ENCODE measurements at places on chromosomes 13 and 19. TPM values are rescaled to one million over a fixed set of nuclear protein-coding genes. Genes with fewer than 3 reads are reported as not detected.

The PTGIR gene
- total RNA-seq: 8.6 TPM

GRCh38 chr19:36528921-36529518 lies 949 bp upstream of the ZNF260 start:
- no peak for DNase-seq

The CADM4 gene
- total RNA-seq: 5.7 TPM

- no peak for DNase-seq
These were observed 25.9 kb upstream of the F2RL3 start for GRCh38 chr19:16862826-16863415.

DNA sequence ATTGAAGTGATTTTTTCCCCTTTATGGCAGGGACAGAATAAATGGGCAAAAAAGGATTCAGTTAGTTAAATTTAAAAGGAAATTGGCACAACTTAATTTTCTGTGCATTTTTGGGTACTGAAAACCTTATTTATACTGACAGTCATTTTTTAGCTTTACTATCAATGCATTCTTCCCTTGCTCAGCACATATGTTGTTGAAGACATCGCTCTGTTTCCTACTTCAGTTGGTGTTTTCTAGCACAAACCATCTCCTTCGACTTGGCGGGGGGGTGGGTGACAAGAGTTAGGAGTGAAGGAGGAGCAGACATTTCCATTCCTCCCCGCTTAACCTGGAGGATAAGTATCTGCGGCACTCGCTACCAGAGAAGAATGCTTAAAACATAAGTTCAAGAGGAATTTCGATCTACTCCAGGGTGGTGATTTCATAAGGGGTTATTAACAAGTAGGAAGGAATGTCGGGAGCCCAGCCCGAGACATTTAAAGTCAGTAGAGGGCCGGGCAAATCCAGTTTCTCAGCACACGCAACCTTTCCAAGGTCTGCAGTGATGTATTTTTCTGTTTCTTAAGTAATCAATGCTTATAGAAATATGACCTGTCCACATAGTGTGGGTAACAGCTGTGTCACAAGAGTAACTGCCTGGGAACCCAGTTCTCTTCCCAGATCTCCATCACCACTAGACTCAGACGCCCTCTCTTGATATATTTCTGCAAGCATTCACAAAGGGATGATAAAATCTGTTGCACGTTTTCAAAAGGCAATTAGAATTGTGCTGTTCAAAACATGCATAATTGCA lies 525.8 kb downstream of the MYO16 start:
- DNase-seq: no peak

DNA sequence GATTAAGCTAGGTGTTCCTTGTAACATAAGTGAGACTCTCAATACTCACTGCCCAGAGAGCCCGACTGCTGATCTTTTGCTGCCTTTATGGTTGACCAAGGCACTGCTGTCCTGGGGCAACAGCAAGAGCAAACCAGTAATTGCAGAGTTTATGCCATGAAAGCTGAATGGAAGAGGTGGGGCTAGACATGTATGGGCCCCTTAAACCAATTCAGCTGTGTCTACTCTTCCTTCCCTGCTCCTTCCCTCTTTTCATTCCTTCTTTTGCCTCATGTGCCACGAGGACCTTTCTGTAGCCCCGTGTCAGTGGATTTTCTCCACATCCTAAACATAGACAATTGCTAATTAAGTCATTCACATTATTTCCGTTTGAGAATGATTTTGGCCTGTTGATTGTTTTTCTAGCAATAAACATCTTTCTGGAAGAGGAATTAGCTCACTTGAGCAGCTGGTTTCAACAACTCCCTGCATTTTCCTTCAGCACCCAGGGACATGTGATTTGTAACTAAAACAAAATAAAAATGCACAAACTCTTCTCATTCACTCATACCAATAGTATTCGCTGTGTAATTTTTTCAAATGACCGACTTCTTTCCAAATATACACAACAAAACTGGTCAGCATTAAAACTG lies 40.5 kb downstream of the RAP2A start:
- DNase-seq: no peak

DNA sequence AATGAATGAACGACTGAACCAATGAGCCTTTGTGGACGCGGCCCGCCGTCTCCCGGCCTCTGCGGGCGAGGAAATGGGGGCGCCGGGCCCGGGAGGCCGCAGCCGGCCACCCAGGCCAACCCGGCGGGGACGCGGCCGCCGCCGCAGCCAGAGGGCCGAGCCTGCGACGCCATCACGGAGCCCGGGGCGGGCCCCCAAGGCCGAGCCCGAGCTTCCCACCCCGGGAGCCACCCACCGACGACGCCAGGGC lies 216 bp downstream of the SUGP2 start:
- DNase-seq: no peak

DNA sequence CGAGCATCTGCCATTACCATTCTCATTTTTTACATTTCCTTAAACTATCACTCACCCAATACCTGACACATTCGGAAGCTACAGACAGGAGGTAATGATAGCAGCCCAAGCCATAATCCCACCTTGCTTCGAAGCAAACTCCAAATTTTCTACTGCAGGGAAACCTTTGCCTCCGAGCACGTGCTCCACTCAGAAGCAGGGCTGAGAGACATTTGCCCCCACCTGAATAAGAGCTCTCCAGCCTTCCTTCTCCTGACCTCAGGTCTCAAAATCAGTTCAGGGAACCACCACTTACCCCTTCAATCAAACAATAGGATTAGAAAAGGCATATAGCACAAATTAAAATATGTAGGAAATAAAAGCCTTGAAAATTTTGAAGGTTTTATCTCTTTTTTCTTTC lies 2.3 kb upstream of the DACH1 start:
- DNase-seq: no peak

The MYPOP gene
- 10.3 TPM for total RNA-seq

DNA sequence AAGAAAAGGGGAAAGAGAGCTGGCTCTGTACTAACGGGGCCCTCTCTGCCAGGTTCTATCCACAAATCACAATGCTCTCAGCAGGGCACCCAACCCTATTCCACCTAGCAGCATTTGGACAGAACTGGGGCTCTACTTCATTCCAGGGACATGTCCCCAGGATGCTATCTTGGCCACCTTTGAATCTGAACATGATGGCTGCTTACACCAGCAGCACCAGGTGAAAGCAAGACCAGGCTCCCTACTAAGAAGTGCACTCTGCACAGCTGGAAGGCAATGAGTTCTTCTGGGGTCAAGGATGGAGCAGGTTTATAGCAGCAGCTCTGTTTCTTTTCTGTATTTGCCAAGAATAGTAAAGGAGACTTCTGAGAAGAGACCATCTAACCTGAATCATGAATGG lies 222.4 kb downstream of the DACH1 start:
- no peak for DNase-seq

GRCh38 chr19:39405958-39406655 lies 540 bp upstream of the ZFP36 start:
- no peak for DNase-seq

GRCh38 chr13:94707400-94708021 lies 4.8 kb downstream of the SOX21 start:
- DNase-seq: no peak

- DNase-seq: peak; percentile 90
These were observed 190.9 kb downstream of the COL4A1 start for GRCh38 chr13:110116072-110116487.

DNA sequence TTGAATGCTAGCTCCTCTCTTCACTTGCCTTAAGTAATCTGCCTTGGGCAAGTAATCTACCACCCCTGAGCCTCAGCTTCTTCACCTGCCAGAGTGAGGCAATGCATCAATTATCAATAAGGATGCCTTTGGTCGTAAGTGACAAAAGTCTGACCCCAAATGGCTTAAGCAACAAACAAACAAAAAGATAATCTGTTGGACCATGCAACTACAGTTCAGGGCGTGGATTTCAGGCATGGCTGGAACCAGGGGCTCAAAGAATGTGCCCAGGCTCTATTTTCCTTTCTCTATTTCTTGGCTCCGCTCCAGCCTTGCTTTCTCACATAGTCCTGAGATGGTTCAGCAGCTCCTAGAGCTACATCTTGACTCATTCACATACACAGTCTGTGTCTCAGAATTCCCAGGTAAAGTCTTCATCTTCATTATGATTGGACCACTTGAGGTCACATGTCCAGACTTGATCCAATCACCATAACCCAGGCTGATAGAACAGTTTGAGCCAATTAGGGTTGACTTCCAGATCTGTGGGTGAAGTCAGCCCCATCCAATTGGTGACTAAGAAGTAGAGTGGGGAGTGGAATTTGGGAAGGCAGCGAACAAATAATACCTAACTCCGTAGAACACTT lies 29.6 kb downstream of the ACSBG2 start:
- DNase-seq: no peak

The MAB21L1 gene
- total RNA-seq: 0.27 TPM

- no peak for DNase-seq
These were observed at the start of gene IQCN for GRCh38 chr19:18274219-18274780. TSS of gene IQCN (minus strand) at chr19:18274452. CDS start at chr19:18269478, 4,974 bp downstream.

DNA sequence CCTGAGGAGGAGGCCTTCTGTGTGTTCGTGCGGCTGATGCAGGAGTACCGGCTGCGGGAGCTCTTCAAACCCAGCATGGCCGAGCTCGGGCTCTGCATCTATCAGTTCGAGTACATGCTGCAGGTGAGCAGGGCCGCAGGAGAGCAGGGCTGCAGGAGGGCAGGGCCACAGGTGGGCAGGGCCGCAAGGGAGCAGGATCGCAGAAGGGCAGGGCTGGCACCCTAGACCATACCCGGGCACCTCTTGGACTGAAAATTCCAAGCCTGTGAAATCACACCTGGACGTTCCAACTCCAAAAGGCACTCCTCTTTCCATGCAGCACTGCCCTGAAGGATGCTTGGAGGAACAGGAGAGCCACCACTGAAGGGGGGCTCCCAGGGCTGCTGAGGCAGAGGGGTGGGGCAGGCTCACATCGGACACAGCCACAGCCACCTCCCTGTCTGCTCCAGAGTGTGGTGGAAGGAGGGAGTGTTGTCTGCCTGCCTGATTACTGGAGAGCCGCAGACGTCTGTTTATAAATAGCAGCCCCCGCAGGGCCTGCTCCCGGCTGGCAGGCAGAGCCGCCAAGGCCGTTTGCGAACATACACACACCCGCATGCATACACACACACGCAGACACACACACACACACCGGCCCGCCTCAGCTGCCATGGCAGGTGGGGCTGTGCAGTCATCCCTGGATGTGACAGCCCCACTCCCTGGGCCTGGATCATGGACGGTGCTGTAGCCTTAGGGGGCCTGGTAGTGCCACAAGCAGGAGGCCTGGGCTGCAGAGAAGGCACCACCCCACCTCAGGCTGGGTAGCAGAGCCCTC lies 20.2 kb downstream of the EVI5L start:
- DNase-seq: no peak

The INAFM1 gene
- 18.0 TPM for total RNA-seq

The SIGLECL1 gene
- total RNA-seq: not detected

- DNase-seq: peak; percentile 64
These were observed 1.9 kb downstream of the TPM4 start for GRCh38 chr19:16077984-16078758.

- DNase-seq: no peak
These were observed 157.4 kb downstream of the MZT1 start for GRCh38 chr13:72570019-72570418.

The TNFSF11 gene
- total RNA-seq: not detected

- DNase-seq: no peak
These were observed 928 bp upstream of the PNPLA6 start for GRCh38 chr19:7534531-7535046.

DNA sequence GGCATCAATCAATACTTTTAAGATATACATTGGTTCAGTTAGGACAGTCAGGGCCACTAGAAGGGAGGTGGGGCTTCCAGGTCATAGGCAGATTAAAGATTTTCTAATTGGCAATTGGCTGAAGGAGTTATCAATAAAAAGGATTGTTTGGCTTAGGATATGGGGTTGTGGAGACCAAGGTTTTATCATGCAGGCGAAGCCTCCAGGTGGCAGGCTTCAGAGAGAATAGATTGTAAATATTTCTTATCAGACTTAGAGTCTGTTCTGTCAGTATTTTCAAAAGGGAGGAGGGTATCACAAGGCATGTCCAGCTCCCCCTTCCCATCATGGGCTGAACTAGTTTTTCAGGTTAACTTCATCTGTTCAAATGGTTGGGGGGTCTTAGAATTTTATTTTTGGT lies 77.4 kb upstream of the FARP1 start:
- no peak for DNase-seq

DNA sequence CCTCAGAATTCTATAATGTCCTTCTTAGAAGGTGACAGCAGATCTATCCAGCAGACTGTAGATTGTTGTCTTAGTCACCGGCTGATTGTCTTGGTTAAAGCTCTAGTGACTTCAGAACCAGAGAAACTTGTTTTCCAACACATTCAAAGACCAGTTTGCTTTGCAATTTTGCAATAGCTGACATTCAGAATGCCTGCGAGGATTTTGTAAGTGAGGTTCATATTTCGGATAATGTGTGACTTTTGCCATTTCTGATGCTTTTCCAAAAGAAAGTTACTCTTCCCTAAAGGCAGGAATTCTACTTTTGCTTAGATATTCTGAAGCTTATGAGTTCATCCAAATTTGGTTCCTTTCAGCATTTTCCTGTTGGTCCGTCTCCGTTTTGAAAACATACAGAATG lies 13.2 kb downstream of the SPINT2 start:
- DNase-seq: no peak

The ZNF724 gene
- total RNA-seq: 0.81 TPM

DNA sequence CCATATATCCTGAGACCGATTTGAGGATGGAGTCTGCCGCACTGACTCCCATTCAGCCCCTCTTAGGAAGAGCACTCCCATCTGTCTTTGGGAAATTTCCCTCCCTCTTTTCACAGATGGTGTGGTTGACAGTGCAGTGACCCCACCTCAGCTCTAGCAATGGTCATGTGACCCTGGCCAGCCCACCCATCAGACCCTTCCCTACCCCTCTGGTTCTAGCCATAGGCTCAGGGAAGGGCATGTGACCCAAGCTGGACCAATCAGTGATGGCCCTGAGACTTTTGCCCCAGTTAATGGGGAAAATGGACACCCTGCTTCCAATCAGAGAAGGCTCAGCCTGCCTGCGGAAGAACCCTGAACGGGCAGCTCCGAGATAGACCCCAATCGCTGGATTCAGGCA lies 26.3 kb downstream of the IL12RB1 start:
- DNase-seq: no peak

DNA sequence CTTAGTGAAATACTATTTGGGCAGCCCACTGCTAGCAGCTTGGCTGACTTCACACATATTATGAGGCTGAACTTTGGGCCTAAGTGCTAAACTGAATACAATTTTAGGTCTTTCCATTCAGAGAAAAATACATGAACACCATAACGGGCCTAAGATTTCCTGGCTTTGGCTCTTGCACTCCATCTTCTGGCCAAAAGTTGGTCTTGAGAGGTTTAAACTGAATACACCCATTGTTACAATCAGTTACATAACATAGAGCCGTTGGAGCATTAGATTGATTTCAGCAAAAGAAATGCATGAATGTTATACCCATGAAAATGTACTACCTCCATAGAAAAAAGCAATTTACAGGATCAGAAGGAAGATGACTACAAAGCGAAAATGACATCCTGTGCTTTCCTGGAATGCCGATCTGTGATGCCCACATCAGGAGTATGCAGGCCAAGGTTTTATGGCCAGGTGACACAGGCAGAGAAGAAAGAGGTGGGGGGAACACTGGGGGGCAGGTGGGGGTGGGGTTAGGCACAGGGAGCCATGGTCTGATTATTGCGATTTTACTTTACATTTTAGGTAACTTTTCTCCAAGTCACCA lies 11.1 kb upstream of the SHISA2 start:
- no peak for DNase-seq

The PEAK3 gene
- 0.19 TPM for total RNA-seq

GRCh38 chr19:29366757-29367156 lies 153.8 kb upstream of the UQCRFS1 start:
- no peak for DNase-seq

- no peak for DNase-seq
These were observed 395.8 kb upstream of the KLF12 start for GRCh38 chr13:74530011-74530410.

- DNase-seq: no peak
These were observed 948.8 kb upstream of the SLC10A2 start for GRCh38 chr13:104014803-104015645.

GRCh38 chr19:51407511-51408131 lies 9.8 kb downstream of the SIGLEC10 start:
- no peak for DNase-seq

Data from cardiac septum (tissue), 1 donor.